Stimulated activated CD8-positive, alpha-beta memory T cell treated with anti-CD3 and anti-CD28 coated beads, Interleukin-7, amount 100 ng/mL, for 48 hours (primary cell): ENCODE measurements at places on chromosomes 2 and 18.

- no peak for DNase-seq
These were observed 459.0 kb downstream of the BCL11A start for GRCh38 chr2:60094450-60094929.

GRCh38 chr2:161044921-161045320 is 115.3 kb upstream of the TANK start:
- no peak for DNase-seq

DNA sequence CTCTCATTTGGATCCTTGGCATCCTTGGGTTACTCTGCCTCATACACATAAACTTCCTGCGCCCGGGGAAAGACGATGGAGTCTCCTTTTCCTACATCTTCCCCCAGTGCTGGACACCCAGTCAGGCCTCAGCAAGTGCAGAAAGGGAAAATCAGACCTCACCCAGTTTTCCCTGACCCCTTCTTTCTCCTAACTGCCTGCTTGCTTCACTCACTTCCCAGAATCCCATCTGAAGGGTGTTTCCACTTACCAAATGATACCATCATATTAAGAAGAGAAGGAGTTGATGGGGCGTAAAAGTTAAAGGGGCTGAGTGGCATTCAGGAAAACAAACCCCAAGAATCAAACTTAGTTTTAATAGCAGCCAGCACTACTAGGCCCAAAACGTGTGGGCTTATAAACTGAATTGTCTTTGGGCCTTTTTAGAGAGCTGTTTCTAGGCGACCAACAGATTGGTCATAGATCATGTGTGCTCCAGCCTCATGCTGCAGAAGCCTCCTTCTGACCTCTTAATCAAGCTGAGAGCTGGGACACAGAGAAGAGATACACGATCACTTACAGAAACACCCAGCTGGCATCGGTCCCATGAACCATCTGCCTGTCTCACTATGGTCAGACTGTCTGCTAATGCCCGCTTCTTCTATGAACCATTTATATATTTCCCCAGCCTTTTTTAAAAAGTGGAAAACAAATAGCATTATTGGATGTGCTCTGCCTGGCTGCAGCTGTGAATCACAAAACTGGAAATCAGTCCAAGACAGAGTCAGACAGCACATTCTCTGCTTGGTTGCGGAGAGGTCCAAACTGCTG is 165.7 kb upstream of the SLC14A2 start:
- DNase-seq: no peak

DNA sequence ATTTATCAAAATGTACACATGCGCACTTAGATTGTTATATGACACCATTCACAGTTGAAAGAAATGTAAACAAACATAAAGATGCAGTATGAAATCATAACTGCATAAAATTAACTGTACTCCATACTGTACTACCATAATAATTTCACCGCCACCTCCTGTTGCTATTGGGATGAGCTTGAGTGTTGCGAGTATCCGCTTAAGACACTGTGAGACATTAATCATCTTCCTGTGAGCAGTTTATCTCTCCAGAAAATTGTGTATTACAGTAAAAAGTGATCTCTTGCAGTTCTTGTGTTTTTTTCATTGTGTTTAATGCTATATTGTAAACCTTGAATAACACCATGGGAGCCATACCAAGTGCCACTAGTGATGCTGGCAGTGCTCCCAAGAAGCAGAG is 46.1 kb downstream of the OLA1 start:
- no peak for DNase-seq

- DNase-seq: no peak
These were observed 16.3 kb upstream of the GTF2A1L start for GRCh38 chr2:48601349-48601748.

GRCh38 chr18:30862900-30863299 is 179.6 kb downstream of the DSC3 start:
- DNase-seq: no peak

DNA sequence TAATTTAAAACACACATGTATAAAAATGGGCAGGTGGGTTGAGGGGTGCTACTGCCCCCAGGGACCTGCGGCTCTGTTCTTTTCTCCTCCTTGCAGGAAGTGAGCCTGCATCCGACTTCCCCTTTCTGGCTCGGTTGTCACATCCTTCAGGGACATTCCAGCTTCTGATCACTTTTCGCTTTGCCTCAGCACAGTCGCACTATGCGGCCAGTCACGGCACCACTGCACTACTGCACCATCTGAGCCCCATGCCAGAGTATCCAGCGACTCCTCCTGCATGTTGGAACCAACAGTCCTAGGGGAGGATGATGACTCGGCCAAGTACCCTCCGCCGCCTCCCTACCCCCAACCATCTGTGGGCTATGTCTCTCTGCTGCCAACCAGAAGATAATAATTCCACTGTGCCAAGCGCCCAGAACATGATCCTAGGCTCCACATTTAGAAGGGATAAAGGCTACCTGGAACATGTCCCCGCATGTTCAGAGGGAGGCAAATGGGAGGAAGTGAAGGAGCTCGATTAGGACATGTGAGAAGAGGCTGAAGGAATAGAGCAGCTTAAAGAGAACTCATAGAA is 17.6 kb downstream of the CDC42EP3 start:
- DNase-seq: no peak

GRCh38 chr18:68056936-68057335 is 540.4 kb upstream of the DSEL start:
- no peak for DNase-seq

- no peak for DNase-seq
These were observed 68.4 kb downstream of the NXPH2 start for GRCh38 chr2:138711812-138712211.

- no peak for DNase-seq
These were observed 2.9 kb downstream of the PROKR1 start for GRCh38 chr2:68646303-68646702.

DNA sequence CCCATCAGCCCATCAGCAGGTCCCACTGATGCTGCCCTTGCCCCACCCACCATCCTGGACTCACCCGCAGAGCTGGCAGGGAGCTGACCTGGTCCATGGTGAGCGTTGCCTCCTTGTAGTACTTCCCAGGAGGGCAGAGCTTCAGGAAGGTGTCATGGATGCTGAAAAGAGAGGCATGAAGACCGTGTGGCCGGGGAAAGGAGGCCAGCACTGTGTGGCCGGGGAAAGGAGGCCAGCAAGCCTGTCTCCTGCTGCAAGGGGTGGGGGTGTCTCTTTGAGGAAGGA is 11.9 kb downstream of the CIB4 start:
- no peak for DNase-seq

DNA sequence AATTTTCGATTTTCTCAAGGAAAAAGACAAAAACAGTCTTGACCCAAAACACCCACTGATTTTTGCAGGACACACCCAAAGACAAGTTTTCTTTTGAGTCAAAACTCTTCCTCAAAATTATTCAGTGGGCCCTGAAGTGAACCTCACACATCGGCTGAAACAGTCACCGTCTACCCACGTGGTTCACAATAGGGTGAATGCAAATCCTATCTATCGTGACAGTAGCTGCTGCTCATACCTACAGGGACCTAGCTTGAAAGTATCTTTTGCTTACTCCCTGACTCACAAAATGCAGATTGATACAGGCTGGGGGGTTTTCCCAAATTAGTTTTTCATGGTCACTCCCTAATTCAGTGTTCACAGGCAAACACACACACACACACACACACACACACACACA is 10.7 kb upstream of the CD226 start:
- DNase-seq: no peak

- no peak for DNase-seq
These were observed 22.0 kb upstream of the KCNF1 start for GRCh38 chr2:10889651-10890215.

DNA sequence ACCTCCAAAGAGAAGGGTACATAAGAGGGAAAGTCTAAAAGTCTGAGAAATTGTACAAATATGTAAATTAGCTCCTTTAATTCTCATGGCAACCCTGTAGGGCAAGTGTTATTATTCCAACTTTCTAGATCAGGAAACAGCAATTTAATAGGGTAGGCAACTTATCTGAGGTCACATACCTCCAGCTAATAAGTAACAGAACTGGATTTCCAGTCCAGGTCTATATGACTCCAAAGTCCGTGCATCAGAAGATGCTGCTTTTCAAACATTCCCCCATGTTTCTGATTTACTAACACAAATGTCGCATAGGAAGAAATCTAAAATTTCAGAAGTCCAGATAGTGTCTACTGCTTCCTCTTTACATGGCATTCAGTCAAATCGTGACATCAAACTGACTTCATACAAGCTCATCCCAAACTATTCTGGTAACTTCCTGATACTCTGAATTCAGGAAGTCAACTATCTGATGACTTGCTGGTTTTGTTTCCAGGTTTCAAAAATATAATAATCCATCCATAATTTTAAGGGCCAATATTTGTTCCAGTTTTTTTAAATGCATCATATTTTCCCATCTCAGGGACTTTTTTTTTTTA is 419.3 kb upstream of the ACVR2A start:
- DNase-seq: no peak

GRCh38 chr2:59462422-59463197 is 1090.8 kb downstream of the BCL11A start:
- DNase-seq: no peak
